ELF-1 (cell line): ENCODE measurements at places on chromosomes 3 and 15.

DNA sequence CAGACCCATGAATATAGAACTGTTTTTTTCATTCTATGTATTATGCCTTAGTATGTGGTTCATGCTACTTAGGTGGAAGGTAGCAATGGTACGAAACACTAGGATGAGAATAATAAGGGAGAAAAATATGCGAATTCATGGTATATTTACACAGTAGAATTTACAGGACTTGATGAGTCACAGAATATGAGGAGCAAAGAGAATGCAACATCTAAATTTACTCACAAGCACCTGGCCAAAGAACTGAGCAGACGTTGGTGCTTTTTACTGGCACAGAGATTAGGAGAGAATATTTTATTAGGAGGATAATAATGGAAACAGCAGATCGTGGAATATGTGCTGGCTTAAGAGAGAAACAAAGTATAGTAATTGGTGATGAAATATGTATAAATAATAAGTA lies 785.4 kb upstream of the ROBO1 start:
- DNase-seq: no peak

GRCh38 chr3:32316319-32316718 lies 75.3 kb upstream of the CMTM7 start:
- no peak for DNase-seq

GRCh38 chr15:93164409-93164808 lies 75.4 kb upstream of the RGMA start:
- no peak for DNase-seq

- no peak for DNase-seq
Measured at GRCh38 chr15:62119227-62119864, 45.7 kb downstream of the C2CD4B start.

GRCh38 chr15:101538177-101538576 lies 48.7 kb upstream of the PCSK6 start:
- no peak for DNase-seq

DNA sequence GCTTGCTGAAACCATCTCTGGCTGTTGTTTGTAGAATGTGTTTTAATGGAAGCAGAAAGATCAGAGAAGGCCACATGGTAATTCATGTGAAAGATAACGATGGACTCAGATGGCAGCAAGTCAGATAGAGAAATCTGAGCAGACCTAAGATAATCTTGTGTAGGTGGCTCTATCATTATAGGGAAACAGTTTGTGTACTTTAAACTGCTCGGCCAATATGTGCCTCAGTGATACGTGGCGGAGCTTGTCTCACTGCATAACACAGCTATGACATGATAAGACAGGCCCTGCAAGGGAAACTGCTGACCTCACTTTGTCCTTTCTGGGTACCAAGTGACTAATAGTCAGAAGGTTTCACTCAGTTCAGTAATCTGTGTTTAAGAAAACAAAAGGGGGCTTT lies 51.0 kb downstream of the MME start:
- no peak for DNase-seq

DNA sequence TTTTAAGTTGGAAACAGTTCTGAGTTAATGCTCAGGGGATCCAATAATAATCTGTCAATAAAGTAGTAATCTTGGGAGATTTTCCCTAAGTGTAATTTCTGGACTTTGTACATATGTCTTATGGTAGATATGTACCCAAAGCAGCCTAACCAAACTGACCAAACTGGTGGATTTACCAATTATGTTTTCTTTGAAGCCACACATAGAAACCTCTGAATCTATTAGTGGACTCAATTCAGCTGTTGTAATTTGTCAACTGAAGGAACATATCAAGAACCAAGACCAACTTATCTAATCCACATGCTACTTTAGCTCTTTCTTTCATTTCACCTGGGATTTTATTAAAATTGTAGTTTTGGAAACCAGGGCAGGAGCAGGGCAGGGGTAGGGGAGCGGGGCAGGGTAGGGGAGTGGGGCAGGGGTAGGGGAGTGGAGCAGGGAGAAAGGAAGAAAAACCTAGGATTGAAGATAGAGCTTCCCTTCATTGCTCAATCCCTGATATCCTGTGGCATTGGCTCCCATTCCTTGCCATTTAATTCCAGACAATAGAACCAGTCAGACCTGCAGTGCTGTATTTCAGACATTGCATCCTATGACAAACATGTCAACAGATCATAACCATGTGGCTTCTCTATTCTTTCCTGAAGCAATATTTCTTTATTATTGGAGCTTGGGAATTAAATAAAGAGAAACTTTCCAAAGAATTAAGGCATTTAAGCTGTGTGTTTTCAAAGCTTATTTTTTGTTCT lies 101.8 kb downstream of the NFKBIZ start:
- DNase-seq: no peak

- no peak for DNase-seq
Measured at GRCh38 chr3:194632809-194633348, 340 bp downstream of the TMEM44 start.

DNA sequence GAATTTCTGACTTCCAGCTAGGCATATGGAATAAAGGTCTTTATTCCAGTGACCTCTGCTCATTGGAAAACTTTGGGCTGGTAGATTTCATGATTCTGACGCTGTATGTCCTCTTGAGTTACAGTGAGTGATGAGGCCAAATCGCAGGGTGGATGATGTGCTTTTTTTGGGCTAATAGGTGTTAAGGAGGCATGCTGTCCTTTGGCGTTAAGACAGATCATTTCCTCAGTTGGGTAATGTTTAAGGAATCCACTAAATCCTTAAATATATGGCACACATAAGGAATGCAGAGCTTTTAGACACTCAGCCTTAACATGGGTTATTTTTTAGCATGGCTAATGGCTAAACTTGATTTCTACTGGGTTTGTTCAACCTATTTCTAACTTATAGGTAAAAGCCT lies 87.9 kb downstream of the LPP start:
- DNase-seq: no peak

DNA sequence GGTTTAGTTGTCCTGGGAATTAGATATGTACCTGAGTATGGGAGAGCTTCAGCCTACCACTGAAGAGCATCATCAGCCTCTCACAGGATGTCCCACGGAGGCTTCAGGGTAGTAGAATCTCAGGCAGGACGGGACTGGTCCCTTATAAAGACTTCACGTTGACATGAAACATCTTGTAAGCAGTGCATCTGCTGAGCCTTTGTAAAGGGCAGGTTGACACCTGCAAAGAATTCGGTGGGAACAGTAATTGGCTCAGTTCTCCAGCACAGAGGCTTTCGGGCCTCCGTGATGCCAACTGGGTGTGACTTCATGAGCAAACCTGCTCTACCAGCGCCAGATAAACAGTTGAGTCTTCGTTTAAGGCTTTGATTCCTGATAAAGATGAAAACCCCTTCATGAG lies 26.9 kb upstream of the AVEN start:
- DNase-seq: no peak

GRCh38 chr15:69002783-69003182 lies 11.7 kb upstream of the NOX5 start:
- no peak for DNase-seq

GRCh38 chr3:117846238-117846637 lies 1136.7 kb downstream of the TUSC7 start:
- no peak for DNase-seq

GRCh38 chr3:53236112-53236841 lies 19.5 kb downstream of the TKT start:
- peak; percentile 85 for DNase-seq

DNA sequence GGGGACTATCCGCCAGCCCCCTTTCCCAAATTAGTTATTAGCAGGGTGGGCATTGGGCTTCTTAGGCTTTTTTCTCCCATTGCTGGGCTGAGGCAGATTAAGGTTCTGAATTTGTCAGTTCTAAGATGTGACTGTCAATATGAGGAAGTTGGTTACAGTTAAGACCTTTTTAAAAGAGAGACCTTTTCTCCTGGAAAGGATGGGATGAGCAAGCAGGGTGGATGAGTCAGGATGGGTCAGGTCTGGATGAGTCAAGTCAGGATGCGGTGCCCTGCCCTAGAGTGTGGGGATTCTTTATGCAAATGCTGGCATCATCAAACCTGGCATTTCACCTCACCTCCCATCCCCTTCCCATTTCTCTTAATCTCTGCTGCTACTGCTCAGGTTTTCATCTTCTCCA lies 1.9 kb downstream of the AEN start:
- DNase-seq: no peak

- no peak for DNase-seq
Measured at GRCh38 chr15:63780969-63781368, 52.8 kb downstream of the HERC1 start.

GRCh38 chr15:40115670-40116093 lies 7.0 kb upstream of the BMF start:
- DNase-seq: peak; percentile 88

GRCh38 chr3:182392182-182392937 lies 400.9 kb upstream of the ATP11B start:
- DNase-seq: no peak

DNA sequence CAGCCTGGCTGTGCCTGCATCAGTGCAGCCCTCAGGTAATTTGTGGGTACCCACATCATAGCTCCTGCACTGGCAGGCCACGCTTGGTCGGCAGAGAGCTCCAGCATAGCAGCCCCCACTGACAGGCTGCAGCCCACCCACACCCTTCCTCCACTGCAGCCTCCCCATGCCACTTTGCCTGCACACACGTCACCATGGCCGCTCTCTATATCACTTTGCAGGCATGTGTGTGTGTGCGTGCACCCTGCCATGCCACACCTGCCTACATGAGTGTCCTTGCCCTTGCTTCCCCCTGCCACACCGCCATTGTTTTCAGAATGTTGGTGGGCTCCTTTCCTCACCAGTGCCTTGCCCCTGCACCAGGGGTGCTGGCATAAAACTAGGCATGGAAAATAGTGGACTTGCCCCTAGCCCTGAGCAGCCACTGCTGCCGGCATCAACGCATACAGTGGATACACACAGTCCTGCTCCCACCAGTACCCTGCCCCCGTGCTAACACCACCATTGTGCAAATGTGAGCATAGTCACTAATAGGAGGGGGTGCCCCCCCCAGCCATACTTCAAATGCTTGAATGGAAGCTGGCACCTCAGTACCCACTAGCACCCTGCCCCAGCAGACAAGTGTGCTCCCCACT lies 278.7 kb upstream of the MANF start:
- no peak for DNase-seq

DNA sequence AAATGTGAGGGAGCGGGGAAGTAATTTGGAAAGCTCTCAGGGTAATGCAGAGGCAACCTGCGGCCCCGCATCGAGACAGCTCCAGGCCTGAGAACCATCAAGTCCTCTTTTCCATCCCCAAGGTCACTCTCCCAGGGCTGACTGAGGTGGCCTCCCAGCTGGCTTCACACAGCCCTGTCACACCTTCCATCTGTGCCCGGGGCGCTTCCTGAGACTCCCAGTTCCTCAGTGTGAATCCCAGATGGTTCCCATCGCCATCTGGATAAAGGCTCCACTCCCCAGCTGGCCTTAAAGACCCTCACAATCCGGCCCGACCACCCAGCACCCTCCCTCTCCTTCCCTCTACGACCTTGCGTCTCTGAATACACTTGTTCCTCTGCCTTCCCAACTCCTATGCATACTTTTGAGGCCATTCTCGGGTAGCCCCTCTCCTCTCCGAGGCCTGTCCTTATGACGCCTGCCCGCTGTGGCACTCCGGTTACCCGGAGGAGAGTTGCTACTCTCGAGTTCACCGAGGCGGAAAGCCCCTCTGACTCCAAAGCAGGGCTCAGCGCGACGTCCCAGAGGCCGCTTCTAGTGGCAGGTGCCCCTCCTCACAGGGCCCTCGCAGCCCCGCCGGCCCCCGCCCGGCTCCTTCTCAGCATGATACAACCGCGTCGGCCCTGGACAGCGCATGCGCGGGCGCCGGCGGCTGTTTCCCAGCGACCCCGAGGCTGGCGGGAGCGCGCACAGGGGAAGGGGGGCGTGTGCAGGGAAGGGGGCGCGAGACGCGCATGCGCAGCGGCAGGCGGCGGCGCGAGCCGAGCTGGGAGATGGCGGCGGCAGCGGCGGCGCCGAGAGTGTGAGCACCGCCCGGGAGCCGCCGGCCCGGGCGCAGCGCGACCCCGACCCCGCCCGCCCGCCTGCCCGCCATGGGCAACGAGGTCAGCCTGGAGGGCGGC lies at the start of gene BSN:
TSS of gene BSN (plus strand) at position 786 of the 941 bp plus-strand sequence. CDS start at position 912, 126 bp downstream.
- DNase-seq: peak; percentile 95

DNA sequence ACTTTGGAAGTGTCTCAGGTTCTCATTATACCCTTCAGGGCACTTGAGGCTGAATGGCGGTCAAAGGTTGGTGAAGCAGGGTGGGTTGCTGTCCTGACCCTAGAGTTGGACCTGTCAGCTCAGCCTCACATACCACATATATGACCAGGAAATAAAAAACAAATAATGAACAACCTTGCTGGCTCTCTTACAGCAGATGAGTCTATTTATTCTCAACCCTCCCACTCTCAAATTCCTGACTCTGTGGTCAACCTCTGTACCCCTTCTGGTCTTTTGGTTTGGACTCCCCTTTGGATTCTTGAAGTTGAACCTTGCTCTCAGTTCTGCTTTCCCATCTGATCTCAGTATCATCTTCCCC lies 16.9 kb downstream of the PPP2R3A start:
- no peak for DNase-seq

DNA sequence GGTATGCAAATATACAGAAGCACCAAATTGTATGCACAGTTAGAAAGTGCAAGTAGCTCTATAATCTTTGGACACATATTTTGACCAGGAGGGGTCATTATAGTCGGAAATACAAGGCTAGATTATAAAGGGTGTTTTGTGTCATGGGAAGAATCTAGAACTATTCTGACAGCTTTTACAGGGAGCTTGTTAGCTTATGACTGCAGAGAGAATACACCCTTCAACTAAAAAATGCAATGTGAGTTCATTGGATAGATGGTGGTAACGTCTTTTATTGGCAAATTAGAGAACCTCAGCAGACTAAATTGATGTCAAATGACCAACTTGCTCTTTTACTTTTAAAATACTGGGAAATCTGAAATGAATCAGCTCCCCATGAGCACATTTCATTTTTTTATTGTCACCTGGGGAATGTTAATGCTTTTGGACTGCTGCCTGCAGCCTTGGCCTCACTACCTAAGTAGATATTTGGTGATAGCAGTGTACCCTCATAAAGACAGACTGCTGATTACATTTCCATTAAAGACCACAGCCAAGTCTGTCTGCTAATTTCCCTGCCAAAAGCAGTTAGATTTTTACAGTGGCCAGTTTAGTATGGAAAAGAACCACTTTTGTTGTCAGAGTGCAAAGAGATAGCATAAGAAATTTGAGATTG lies 515.9 kb upstream of the DPPA4 start:
- no peak for DNase-seq

- DNase-seq: no peak
Measured at GRCh38 chr3:24907106-24907505, 412.5 kb upstream of the THRB start.

- no peak for DNase-seq
Measured at GRCh38 chr15:44726136-44726535, 10.2 kb upstream of the TRIM69 start.

DNA sequence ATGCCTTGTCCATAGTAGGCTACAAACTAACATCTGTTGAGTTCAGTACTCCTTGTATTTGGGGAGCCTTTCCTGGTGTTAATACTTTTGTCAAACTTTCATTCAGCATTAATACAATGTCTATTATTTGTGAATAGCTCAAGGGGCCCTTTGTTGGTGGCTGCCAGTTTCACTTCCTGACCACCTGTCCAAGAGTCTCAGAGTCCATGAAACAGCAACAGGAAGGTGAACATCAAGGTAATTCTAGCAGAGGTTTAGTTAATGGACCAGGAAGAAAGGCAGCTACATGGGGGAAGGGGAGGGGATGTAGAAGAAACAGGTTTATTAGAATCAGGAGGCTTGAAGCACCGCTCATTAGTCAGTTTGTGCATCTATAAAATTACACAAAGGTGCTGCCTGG lies 386.9 kb downstream of the PDCD6IP start:
- DNase-seq: no peak
